PC-9 (cell line): ENCODE measurements at places on chromosomes 16 and 17.

DNA sequence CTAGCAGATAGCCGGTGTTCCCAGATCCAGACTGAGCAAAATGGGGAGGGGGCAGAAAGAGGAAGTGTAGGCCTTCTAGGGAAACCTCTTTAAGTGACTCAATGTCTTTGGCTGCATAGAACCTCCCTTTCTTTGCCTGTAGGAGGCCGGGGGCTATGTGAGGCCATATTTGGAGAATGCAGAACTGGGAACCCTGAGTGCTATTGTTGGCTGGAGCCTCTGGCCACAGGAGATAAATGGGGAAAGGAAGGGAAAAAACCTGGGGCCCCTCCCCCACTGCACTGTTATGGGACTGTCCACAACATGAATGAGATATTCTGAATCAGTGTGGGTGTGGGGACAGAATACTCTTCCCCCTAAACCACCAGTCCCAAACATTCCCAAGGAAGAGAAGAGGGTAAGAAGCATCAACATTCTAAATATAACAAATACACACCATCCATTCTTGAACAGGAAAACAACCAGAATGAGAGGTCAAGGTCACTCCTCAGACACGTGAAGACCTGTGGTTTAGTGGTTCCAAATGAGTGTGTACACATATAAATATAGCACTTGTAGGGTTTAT is 2.4 kb downstream of the VPS25 start:
- DNase-seq, result no peak

- no peak for DNase-seq
Measured at GRCh38 chr17:70313086-70313852, 143.9 kb downstream of the KCNJ2 start.

GRCh38 chr17:77555741-77556291 is 402.7 kb upstream of the TNRC6C start:
- DNase-seq, result no peak

DNA sequence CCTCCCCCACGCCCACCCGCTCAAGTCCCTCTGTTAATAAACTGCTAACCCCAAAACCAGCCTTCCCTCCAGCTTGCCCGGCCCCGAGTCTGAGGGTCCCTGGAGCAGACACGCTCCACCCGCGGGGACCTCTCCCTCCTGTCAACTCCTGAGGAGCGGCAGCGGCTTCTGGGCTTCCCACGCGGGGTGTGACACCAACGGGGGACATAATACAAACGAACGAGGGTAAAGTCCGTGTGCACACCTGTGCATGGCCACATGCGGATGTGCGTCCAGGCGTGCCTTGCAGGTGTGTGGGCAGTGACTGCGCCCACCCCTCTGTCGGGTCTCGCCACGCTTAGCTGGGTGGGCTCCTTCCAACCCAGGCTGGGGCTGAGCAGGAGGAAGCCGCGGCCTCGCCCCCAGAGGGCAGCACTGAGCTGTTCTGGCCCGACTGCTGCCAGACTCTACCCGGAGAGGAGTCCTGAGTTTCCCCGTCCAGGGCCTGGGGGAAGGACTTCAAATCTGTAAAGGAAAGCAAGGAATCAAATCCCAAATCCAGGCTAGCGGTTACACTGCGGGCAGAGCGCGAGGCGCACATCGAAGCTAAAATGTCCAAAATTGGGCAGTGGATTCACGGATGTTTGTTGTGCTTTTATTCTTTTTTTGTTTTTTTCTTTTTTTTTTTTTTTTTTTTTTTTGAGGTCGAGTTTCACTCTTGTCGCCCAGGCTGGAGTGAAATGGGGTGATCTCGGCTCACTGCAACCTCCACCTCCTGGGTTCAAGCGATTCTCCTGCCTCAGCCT is 24.2 kb upstream of the KRT17 start:
- DNase-seq, result peak; percentile 66
